ELF-1 (cell line): ENCODE measurements at places on chromosomes 2 and 18.

GRCh38 chr18:57716549-57716948 lies 86.6 kb downstream of the ATP8B1 start:
- no peak for DNase-seq

DNA sequence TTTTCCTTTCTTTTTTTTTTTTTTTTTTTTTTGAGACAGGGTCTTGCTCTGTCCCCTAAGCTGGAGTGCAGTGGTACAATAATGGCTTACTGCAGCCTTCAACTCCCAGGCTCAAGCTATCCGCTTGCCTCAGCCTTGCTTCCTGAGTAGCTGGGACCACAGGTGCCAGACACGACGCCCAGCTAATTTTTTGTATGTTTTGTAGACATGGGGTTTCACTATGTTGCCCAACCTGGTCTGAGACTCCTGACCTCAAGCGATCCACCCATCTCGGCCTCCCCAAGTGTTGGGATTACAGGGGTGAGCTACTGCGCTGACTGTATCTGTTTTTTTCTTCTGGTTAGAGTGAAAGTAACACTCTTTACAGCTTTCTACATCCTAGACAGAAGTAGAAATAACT lies 240.3 kb upstream of the FBXO11 start:
- DNase-seq = no peak

GRCh38 chr2:7060631-7061449 lies 143.6 kb downstream of the RNF144A start:
- no peak for DNase-seq

DNA sequence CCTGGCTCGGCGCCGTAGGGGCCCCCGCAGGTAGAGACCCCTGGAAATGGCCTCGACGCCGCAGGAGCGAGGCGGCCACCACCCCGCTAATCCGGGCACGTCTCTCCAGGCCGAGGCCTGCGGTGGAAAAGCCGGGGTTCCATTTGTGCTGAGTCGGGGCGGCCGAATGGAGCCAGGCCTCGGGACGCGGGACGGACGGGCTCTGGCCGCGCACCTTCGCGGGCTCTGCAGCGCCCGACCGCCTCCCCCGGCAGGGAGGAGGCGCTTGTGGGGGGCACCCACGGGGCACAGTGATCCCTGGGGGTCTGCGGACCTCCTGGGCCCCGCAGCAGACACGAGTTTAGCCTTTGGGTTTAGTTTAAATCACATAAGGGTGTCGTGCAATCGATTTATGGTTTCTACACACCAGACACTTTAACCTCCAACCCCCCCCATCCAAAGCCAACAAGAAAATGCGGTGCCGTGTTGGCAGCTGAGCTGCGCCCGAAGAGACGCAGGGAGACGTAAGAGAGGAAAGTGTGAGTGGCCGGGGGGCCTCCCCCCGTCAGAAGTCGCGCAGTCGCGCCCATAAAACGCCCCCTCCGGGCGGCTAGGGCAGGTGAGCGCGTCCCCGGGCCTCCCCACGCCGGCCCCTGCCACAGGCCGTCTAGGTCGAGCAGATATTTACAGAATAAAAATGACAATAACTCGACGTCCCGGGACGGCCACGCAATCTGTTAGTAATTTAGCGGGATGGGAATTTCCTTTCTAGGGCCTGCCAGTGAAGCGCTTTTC lies 1.0 kb upstream of the NFATC1 start:
- DNase-seq = peak; percentile 47

GRCh38 chr2:241858206-241859016 lies at the start of gene PDCD1:
PDCD1 (minus strand) TSS chr2:241858894; CDS start chr2:241858838, 56 bp downstream.
- DNase-seq = peak; percentile 36

GRCh38 chr2:159695795-159696448 lies 16.4 kb upstream of the MARCHF7 start:
- no peak for DNase-seq

- no peak for DNase-seq
Observed at GRCh38 chr2:177828557-177828956, 244.0 kb downstream of the PDE11A start.

DNA sequence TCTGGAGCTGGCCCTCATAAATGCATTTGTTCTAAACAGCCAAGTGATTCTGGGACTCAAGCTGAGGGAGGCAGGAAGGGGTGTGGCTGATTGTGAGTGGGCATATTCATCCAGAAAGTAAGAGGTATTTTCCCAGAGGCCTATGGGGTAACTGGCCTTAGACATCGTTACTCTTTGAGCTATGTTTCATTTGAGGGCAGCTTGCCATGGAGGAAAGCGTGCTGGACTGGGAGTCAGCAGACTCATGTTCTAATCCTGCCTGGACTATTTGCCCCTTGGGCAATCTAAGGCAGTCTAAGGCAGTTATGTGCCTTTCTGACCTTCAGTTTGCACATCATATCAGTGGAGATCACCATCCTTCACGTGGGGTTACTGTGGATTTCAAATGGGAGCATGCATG lies 93.5 kb upstream of the SLC14A2 start:
- no peak for DNase-seq

DNA sequence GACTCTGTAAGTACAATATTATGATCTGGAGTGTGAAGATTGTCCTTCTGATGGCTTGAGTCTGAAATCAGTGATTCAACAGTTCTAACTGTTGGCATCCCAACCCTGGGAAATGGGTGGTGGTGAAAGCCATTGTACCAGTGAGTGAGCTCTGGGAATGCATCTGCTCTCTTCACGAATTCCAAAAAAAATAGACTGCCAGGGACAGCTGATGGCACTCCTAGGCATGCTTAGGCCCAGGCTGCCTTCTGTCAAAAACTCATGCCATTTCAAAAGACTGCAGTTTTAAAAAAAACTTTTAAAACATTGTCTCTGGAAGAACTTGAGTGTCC lies 20.3 kb downstream of the OXER1 start:
- no peak for DNase-seq

GRCh38 chr2:21043744-21044532 lies at the start of gene APOB:
APOB (minus strand) TSS chr2:21044073; CDS start chr2:21043945, 128 bp downstream.
- DNase-seq = peak; percentile 61

DNA sequence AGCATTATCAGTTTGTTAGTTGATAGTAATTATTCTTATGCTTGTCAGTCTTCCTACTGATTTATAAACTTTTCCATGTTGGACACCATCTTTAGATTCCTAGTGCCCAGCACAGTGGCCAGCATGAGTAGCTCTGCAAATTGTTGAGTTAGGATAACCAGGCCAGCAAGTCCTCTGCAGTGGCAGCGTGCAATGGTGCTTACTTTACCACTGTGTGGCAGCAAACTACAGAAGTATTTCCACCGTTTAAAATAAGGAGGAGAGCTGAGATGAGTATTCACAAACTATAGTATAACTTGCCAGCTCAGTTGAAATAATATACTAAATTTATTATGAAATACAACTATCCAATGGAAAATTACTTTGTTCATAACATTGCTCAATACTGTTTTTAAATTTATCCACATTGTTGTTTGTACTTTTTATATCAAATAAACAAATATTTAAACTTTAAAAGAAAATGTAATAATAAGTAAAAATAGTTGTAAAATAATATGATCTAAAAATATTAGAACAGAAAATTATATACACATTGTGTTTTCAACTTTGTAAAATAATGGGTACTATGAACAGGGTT lies 9.3 kb upstream of the THADA start:
- peak; percentile 14 for DNase-seq

DNA sequence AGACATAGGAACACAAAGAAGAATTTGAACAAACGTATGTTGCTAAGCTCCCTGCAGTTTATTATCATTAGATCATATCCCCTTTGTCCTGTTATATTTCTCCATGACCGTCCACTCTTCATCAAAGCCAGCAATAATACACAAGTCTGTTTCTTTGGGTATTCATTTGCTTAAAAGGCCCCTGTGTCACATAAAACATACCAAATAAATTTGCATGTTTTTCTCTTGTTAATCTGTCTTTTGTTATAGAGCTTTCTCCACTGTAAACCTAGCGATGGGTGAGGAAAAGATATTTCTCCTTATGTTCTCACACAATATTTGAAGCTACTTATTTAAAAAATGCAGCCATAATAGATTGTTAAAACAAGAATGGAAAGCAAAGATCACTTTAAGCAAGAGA lies 42.9 kb upstream of the REL start:
- DNase-seq = no peak

DNA sequence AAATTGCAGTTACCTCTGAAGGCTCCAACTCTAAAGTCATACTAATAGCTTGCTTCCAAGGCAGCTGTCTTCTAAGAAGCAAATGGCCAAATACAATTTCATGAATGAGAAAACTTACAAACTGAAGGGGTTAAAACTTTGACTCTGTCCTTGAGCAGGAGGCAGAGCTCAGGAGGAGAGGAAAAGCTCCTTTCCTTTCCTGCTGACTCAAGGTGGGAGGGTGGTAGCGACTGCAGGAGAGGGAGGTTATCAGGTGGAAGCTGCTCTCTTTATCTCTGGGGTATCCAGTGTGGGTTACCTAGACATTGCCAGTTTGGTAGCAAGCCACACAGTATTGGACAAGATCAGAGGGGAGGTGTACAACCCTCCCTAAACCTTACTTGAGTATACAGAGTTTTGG lies 2.7 kb upstream of the EFEMP1 start:
- no peak for DNase-seq

DNA sequence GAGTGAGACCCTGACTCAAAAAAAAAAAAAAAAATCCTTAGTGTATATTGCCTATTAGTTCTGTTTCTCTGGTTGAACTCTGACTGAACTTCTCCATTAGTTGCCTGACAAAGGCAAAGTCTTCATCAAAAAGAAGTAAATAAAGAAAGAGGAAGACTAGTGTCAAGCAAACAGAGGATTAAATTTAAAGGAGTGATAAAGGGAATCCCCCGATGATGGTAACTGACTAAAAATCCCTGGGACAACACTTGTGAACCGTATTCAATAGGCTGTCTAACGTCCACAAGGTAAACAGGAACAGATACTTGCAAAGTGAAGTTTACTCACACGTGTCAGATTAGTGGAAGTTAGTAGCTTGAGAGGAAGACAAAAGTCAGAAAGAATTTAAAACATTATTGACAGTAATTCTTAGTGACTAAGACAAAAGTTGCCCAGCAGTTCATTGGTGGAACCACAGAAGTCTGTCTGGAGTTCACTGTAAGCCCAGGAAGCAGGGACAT lies 26.2 kb upstream of the SPOPL start:
- no peak for DNase-seq

- no peak for DNase-seq
Observed at GRCh38 chr2:138581909-138582308, 80.3 kb downstream of the SPOPL start.

DNA sequence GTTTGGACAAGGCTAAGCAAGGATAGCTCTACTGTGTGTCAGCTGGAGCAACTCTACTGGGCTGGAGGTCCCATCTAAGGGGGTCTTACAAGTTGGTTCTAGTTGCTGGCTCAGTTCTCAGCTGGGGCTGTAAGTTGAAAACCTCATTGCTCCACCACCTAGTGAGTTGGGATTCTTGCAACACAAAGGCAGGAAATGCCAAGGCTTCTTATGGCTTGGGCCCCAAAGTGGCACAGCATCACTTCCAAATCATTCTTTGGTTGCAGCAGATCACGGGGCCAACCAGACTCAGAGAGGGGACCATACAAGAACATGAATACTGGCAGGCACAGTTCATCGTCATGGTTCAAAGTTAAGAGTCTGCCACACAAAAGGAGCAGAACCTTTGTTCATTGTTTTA lies 332.7 kb downstream of the LRRTM1 start:
- DNase-seq = no peak

GRCh38 chr18:63107171-63107845 lies 212.3 kb downstream of the BCL2 start:
- DNase-seq = no peak

GRCh38 chr18:78431606-78432005 lies 548.0 kb upstream of the SALL3 start:
- peak; percentile 51 for DNase-seq

DNA sequence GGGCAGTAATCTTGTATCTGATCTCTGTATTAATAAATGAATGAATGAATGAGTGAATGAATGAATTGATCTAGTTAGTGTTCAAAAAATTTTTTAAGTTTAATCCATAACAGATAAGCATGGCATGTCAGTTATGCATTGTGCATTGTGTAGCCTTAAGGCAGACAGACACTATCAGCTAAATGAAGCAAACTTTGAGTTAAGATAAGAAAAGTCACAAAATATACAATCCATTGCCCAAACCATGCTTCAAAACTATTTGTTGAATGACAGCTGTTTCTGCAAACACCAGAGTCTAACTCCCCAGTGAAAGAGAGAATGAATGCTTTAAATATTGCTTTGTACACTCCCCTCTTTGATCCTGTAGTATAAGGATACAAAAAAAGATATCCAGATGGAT lies 314.3 kb upstream of the ETAA1 start:
- DNase-seq = no peak

GRCh38 chr2:170891893-170892292 lies 37.2 kb upstream of the GORASP2 start:
- DNase-seq = no peak

DNA sequence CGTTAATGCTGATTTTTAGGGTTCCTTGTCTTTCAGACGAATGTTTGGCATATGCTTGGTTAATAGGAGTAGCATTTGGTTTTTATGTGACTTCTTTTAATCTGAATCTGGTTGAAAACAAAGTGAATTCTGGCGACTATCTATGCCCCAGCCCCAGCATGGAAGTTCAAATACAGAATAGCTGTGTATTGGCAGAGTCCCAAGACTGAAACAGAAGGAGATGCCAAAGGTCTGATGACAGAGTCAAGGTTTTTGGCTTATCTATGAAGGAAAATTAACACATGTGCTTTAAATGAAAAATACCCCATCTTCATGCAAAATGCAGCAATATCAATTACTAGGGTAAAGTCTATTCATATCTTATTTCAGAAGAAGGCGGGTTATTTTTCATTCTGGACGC lies 734.8 kb upstream of the NXPH2 start:
- DNase-seq = no peak

DNA sequence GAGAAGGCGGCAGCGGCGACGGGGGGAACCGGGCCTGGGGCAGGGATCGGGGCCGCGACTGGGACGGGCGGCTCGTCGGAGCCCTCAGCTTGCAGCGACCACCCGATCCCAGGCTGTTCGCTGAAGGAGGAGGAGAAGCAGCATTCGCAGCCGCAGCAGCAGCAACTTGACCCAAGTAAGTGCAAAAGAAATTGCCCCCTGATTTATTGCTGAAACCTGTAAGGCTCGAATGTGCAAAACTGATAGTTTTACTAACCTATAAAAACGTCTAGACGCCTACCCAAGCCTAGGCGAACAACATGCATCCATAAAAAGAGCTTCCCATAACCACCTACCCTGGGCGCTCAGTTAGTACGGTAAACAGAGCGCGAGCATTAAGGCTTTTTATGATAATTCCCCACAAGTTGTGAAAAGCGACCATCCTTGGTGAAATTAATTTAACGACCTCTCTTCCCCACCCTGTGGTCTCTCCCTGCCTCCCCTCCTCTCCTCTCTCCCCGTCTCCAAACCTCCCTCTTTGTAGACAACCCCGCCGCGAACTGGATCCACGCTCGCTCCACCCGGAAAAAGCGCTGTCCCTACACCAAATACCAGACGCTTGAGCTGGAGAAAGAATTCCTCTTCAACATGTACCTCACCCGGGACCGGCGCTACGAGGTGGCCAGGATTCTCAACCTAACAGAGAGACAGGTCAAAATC lies 1.0 kb downstream of the HOXD9 start:
- peak; percentile 13 for DNase-seq

DNA sequence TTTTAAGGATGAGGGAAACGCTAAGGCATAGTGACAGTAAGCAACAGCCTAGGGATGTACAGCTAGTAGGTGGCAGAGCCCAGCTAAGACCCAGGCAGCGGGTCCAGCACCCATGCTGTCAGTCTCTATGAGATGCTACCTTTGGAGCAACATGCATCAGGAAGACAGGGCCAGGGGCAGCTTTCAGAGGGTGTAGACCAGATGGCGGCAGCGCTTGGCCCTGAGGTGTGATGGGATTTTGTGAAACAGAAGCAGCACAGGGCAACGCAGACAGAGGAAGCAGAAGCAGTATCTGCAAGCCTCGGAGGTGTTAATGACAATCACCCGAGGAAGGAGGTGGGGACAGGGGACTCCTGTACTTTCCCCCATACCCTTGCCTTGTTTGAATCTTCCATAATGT lies 43.2 kb downstream of the SDC1 start:
- no peak for DNase-seq
